ENCODE measurements at places on chromosomes 7 and 10. TPM values are rescaled to one million over a fixed set of nuclear protein-coding genes. Genes with fewer than 3 reads are reported as not detected.

DNA sequence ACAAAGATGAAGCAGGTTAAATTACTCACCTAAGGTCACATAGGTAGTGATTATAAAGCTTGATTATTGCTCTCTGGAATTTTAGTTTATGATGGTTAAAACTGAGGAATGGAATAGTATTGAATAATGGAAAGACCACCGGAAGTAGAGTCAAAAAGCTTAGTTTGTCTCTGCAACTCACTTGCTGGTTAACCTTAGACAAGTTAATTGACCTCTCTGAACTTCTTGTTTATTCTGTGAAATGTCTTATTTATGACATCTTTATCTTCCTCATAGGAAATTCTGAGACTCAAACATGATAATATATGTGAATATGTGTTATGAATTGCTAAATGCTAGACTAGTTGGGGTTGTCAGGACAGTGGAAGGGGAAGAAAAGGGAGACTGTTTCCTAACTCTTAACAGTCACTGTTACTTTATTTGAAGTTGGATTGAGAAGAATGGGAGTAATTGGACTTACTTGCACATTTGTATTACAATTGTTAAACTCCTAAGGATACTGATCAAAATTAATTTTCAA, 9.6 kb downstream of the DLD start:
- no peak overlapping the region for H3K4me3 ChIP-seq
- H3K36me3 ChIP-seq: no peaks in the 10 kb centered on the region
- no peak overlapping the region for H3K27ac ChIP-seq
- H3K4me1 ChIP-seq: no peaks in the 10 kb centered on the region

DNA sequence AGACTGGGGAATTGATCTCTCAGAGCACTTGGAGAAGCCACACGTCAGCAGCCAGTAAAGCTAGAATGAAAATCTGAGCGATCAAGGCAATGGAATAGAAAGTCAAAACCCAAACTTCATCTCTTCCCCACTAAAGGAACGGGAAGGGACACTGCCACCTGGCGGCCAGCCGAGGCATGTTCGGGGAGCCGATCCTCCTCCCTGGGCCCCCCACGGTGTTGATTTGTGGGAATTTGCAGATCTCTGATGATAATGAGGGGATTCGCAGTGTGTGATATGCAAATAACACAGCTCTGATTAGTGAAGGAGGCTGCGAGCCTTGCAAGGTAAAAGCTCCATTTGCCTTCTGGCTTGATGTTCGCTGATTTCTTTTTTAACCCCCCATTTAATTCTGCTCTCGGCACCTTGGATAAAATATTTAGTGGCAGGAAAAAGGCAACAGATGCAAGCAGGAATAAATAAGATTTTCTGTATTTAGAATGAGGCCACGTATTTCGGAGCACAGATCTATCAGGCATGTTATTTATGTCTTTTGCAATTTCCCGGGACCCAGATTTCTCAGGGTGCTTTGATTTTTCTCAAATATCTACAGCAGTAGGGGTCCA, 258.6 kb downstream of the PAXIP1 start:
- H3K4me3 ChIP-seq: no peak overlapping the region
- H3K36me3 ChIP-seq: no peaks in the 10 kb centered on the region
- no peaks in the 10 kb centered on the region for H3K27me3 ChIP-seq
- no peak overlapping the region for H3K27ac ChIP-seq
- no peaks in the 10 kb centered on the region for H3K4me1 ChIP-seq

DNA sequence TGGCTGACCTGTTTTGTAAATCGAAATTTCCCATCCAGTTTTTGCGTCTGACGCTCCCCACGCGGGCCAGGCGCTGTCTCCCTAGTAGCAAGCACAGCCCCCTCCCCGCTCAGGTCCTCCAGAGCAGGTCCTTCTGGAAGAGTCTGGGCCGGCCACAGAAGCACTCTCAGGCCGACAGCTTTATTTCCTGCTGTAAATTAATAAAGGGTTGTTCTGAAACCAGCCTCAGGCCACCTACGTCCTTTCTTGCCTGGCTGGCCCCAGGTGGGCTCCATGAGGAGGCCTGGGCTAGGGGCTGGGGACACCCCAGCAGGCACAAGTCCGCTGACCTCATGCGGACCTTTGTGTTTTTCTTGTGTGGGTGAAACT, 35.2 kb downstream of the CAMK2B start:
- H3K4me3 ChIP-seq: no peak overlapping the region
- no peak for DNase-seq
- peaks cover 6% of the 10 kb centered on the region for H3K27me3 ChIP-seq

DNA sequence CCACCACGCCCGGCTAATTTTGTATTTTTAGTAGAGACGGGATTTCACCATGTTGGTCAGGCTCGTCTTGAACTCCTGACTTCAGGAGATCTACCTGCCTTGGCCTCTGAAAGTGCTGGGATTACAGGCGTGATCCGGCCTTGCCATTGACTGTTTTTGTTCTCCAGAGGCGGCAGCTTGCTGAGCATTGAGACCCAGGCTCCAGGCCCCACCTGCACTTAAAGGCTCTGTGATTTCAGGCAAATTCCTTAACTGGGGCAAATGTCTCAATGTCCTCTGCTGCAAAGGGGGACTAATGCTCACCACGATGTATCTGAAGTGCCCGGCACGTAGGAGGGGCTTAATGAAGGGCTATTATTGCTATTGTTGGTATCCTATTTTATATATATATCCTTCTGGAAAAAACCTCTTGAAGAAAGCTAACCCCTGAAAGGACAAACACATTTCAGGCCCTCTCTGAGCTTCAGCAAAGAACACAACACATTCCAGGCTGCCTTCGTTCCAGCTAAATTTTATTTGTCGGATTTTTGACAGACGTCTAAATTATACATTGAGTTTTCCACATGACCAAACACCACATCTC, 29.0 kb downstream of the TRIM8 start:
- H3K4me1 ChIP-seq: peaks cover 26% of the 10 kb centered on the region
- no peak overlapping the region for H3K4me3 ChIP-seq
- no peak overlapping the region for H3K27ac ChIP-seq
- DNase-seq: no peak

GRCh38 chr7:34162027-34162565, 256.8 kb downstream of the BMPER start:
- no peak overlapping the region for H3K27ac ChIP-seq
- DNase-seq: no peak
- H3K4me3 ChIP-seq: no peak overlapping the region
- no peaks in the 10 kb centered on the region for H3K36me3 ChIP-seq
- no peaks in the 10 kb centered on the region for H3K27me3 ChIP-seq

IFIT2 gene
- total RNA-seq: 7.1 TPM

VKORC1L1 gene
- 15.0 TPM for total RNA-seq

ACTL6B gene
- not detected for total RNA-seq

All from GM12878 (cell line).